ENCODE measurements at places on chromosomes 16 and 17.

DNA sequence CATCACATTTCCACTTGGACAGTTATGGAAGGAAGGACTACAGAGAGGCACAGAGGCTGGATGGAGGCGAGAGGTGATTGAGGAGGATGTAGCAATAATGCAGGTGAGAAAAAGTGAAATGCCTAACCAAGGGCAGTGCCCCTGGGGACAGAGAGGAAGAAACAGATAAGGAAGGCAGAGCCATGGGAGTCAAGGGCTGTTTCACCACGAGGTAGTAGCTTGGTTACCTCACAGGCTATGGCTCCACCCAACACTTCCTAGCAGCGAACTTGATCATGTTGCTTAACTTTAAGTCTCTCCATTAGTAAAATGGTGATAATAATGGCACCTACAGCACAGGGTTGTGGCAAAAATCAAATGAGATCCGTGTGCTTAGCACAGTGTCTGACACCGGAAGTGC is 83.9 kb downstream of the YPEL2 start:
- no peak for DNase-seq

DNA sequence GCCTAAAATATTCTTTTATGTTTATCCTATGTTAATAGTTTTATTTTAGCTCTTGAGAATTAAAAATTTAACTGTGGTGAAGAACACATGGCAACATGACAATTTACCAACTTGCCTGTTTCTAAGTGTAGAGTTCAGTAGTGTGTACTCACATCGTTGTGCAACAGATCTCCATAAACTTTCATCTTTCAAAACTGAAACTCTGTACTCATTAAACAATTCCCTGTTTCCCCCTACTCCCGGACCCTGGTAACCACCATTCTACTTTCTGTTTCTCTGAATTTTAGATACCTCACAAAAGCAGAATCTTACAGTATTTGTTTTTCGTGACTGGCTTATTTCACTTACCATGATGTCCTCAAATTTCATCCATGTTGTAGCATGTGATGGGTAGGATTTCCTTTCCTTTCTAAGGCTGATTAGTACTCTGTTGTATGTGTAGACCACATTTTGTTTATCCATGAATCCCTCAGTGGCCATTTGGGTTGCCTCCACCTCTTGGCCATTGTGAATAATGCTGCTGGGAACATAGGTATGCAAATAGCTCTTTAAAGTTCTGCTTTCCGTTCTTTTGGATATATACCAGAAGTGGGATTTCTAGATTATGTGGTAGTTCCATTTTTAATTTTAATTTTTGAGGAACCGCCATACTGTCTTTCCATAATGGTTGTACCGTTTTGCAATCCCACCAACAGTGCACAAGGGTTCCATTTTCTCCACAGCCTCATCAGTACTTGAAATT is 17.4 kb downstream of the IST1 start:
- no peak for DNase-seq

GRCh38 chr16:11175787-11176341 is 80.1 kb downstream of the SOCS1 start:
- DNase-seq = no peak

- DNase-seq = no peak
Measured at GRCh38 chr17:62693616-62694409, 66.3 kb downstream of the MRC2 start.

DNA sequence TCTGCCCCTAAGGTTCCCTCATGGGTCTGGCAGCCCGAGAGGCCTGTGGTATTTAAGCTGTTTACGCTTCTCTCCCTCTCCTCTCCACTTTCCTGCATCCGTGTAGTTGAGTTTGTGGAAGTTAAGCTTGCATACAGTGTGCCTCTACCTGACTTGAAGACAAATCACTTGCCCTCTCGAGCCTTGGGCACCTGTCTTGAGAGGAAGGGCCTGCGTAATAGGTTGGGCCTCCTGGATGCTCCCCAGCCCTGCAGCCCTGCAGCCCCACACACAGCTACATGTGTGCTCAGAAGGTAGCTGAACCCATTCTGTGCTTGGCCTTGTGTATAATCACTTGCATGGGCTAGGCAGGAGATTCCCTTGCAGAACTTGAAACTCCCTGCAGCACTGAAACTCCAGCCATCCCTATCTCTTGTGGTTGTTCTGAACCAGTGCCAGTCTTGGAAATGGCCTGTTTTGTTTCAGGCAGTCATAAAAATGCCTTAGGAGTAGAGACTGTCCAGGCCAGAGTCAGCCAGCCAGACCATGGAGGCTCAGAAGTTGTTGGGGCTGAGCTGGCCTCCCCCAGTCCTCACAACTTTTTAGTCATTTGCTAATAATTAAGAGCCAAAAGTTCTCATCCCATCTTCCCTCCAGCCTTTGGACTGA is 134.6 kb downstream of the CLEC16A start:
- DNase-seq = no peak

Measured in effector CD4-positive, alpha-beta T cell (primary cell).